ENCODE measurements at places on chromosomes 6 and 20. TPM values are rescaled to one million over a fixed set of nuclear protein-coding genes. Genes with fewer than 3 reads are reported as not detected.
A peak's percentile ranks its signal among the peaks of the same experiment; 100 is the strongest.

SLC22A2 gene
- not detected for total RNA-seq

- no peaks in the 10 kb centered on the region for H3K4me1 ChIP-seq
- DNase-seq = no peak
Measured at GRCh38 chr6:79372757-79373156, 138.3 kb upstream of the HMGN3 start.

GRCh38 chr6:69072796-69073195 lies 437.7 kb downstream of the ADGRB3 start:
- no peak overlapping the region for H3K27ac ChIP-seq
- H3K4me3 ChIP-seq = no peak overlapping the region
- DNase-seq = no peak
- no peaks in the 10 kb centered on the region for H3K4me1 ChIP-seq
- H3K27me3 ChIP-seq = no peaks in the 10 kb centered on the region

CHRNA4 gene
- total RNA-seq = not detected

- H3K27ac ChIP-seq = no peak overlapping the region
- no peak overlapping the region for H3K4me3 ChIP-seq
- no peaks in the 10 kb centered on the region for H3K4me1 ChIP-seq
- DNase-seq = no peak
- no peaks in the 10 kb centered on the region for H3K36me3 ChIP-seq
- H3K27me3 ChIP-seq = peaks cover 3% of the 10 kb centered on the region
Measured at GRCh38 chr6:168708984-168709383, 268.0 kb downstream of the SMOC2 start.

DNA sequence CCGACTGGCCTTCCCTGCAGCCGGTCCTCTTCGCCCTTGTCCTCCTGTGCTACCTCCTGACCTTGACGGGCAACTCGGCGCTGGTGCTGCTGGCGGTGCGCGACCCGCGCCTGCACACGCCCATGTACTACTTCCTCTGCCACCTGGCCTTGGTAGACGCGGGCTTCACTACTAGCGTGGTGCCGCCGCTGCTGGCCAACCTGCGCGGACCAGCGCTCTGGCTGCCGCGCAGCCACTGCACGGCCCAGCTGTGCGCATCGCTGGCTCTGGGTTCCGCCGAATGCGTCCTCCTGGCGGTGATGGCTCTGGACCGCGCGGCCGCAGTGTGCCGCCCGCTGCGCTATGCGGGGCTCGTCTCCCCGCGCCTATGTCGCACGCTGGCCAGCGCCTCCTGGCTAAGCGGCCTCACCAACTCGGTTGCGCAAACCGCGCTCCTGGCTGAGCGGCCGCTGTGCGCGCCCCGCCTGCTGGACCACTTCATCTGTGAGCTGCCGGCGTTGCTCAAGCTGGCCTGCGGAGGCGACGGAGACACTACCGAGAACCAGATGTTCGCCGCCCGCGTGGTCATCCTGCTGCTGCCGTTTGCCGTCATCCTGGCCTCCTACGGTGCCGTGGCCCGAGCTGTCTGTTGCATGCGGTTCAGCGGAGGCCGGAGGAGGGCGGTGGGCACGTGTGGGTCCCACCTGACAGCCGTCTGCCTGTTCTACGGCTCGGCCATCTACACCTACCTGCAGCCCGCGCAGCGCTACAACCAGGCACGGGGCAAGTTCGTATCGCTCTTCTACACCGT lies 6.1 kb downstream of the UBD start:
- H3K27me3 ChIP-seq = peaks cover 56% of the 10 kb centered on the region
- peaks cover 17% of the 10 kb centered on the region for H3K4me1 ChIP-seq
- H3K4me3 ChIP-seq = peak overlapping the region; percentile 56
- peak overlapping the region; percentile 74 for H3K27ac ChIP-seq
- no peaks in the 10 kb centered on the region for H3K36me3 ChIP-seq

DNA sequence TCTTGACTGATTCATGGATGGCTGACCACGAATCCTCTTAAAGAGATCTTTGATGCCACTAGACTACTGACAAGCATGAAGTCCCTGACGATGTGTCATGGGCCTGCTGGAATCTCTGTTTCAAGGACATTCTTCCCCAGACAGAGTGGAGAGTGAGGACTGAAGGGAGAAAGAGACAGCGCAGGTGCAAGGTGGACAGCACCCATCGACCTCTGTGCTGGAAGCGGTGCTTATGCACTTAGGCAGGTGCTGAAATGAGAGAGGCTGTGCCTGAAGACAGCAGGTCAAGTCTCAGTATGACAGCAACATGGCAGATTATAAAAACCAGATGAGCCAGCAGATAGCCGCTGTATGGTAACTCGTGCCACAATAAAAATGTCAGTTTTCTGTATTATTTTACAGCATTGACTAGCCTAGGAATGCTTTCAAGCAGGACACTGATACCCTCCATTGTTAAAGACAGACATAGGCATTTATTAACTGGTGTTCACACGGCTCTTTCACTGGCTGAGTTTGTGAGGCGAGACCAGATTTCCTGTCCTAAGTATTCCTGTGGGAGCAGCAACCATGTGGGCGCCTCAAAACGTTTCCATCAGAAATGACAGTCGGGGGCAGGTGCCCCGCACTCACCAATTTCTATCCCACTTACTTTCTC lies 47.5 kb downstream of the FOXC1 start:
- no peak overlapping the region for H3K4me3 ChIP-seq
- no peaks in the 10 kb centered on the region for H3K36me3 ChIP-seq
- H3K27me3 ChIP-seq = no peaks in the 10 kb centered on the region
- no peaks in the 10 kb centered on the region for H3K4me1 ChIP-seq

DNA sequence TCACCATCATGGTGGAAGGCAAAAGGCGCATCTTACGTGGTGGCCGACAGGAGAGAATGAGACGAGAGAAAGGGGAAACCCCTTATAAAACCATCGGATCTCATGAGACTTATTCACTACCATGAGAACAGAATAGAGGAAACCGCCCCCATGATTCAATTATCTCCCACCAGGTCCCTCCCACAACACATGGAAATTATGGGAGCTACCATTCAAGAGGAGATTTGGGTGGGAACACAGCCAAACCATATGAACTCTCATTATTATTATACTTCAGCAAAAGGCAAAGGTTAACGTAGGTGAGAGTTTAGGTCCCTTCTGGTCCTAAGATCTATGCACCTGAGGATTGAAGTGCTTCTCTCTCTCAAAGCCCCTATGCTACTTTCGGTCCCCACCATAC lies 2.4 kb upstream of the PFDN4 start:
- peak; percentile 44 for DNase-seq
- peaks cover 5% of the 10 kb centered on the region for H3K36me3 ChIP-seq
- no peak overlapping the region for H3K4me3 ChIP-seq
- H3K4me1 ChIP-seq = peaks cover 31% of the 10 kb centered on the region
- peak overlapping the region; percentile 1 for H3K27ac ChIP-seq

LAMP5 gene
- not detected for total RNA-seq

GRCh38 chr6:42692137-42692911 lies 30.1 kb downstream of the PRPH2 start:
- H3K4me3 ChIP-seq = no peak overlapping the region
- peak; percentile 26 for DNase-seq
- H3K4me1 ChIP-seq = peaks cover 23% of the 10 kb centered on the region
- H3K27me3 ChIP-seq = no peaks in the 10 kb centered on the region
- H3K36me3 ChIP-seq = peaks cover 33% of the 10 kb centered on the region

DNA sequence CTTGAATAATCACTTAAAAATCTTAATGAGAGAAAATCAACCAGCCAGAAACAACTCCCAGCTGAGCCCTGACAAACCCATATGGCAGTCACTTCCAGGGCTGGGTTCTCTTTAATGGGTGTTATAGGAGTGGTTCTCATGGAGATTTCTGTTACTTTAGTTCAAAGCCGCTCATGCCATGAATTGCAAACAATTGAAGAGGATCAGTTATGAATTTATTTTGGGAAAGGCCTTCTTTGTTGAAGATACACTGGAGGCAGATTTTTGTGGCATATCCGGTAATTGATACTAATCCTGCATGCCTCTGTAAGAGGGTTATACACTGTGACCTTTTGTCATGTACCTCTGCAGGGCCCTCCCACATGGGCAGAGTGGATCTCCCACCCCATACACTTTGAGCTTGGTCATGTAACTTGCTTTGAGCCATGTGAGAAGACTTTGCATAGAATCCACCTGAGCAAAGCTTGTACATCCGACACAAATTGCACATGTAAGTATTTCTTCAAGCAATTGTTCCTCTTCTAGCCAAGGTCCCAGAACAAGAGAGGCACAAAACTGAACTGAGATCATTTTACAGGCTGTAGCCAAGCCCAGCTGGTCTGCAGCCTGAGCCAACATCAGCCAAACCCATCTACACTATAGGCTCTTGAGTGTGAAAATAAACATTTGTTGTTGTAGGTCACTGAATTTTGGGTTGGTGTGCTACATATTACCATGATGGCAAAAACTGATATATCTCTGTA lies 492.3 kb downstream of the PREX1 start:
- DNase-seq = no peak
- H3K4me1 ChIP-seq = no peaks in the 10 kb centered on the region
- H3K4me3 ChIP-seq = no peak overlapping the region
- no peaks in the 10 kb centered on the region for H3K36me3 ChIP-seq

DNA sequence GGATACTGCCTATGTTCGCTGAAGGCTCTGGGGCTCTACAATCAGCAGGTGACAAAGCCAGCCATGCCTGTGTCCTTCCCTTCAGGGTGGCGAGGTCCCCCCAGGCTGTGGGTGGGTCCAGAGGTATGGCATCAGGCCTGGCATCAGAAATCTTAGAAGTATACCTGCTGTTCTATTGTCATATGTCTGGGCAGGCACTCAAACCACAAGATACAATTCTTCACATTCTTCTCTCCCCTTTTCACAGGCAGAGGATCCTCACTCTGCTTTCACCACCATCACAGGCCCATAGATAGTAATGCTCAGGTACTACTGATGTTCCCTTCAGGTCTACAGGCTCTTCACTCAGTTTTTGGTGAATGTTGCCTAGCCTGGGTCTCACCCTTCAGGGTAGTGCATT lies 1180.0 kb upstream of the CITED2 start:
- H3K27ac ChIP-seq = no peak overlapping the region
- H3K36me3 ChIP-seq = no peaks in the 10 kb centered on the region
- no peak for DNase-seq
- H3K4me3 ChIP-seq = no peak overlapping the region
- peaks cover 2% of the 10 kb centered on the region for H3K27me3 ChIP-seq

OPN5 gene
- not detected for total RNA-seq

GRCh38 chr6:130132286-130132701 lies 90.5 kb downstream of the SAMD3 start:
- peak; percentile 72 for DNase-seq
- H3K4me3 ChIP-seq = peak overlapping the region; percentile 49
- peaks cover 11% of the 10 kb centered on the region for H3K36me3 ChIP-seq
- peak overlapping the region; percentile 91 for H3K27ac ChIP-seq
- no peaks in the 10 kb centered on the region for H3K27me3 ChIP-seq

RGS17 gene
- total RNA-seq = not detected

STK35 gene
- total RNA-seq = 20.9 TPM

BTBD9 gene
- 8.2 TPM for total RNA-seq

- H3K36me3 ChIP-seq = no peaks in the 10 kb centered on the region
- no peak overlapping the region for H3K4me3 ChIP-seq
- DNase-seq = no peak
- H3K27ac ChIP-seq = no peak overlapping the region
- H3K27me3 ChIP-seq = no peaks in the 10 kb centered on the region
- no peaks in the 10 kb centered on the region for H3K4me1 ChIP-seq
Measured at GRCh38 chr6:85169189-85169588, 280.7 kb upstream of the NT5E start.

B3GAT2 gene
- total RNA-seq = not detected

- H3K27ac ChIP-seq = no peak overlapping the region
- no peaks in the 10 kb centered on the region for H3K27me3 ChIP-seq
- no peaks in the 10 kb centered on the region for H3K36me3 ChIP-seq
Measured at GRCh38 chr6:44727651-44728630, 340.4 kb downstream of the CDC5L start.

NKAIN4 gene
- not detected for total RNA-seq

DNA sequence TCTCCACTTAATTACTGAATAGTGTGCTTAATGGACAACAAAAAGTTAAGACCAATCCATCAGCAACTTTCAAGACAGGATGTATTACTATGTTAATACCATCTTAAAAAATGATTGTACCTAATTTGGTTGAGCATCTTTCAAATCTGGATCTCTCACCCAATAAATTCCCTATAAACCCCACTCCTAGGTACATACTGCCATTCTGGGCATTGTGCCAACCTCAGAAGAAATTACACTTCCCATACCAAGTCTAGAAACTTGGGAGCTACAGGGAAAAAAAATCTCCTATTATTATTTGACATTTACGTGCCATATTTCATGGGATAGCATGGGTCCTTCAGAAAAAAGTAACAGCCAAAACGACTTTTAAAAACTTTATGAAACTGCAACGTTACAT lies 5.1 kb downstream of the SYNCRIP start:
- H3K4me3 ChIP-seq = no peak overlapping the region
- no peaks in the 10 kb centered on the region for H3K27me3 ChIP-seq
- H3K27ac ChIP-seq = peak overlapping the region; percentile 29
- peaks cover 86% of the 10 kb centered on the region for H3K36me3 ChIP-seq
- DNase-seq = no peak
- H3K4me1 ChIP-seq = peaks cover 62% of the 10 kb centered on the region

- peaks cover 8% of the 10 kb centered on the region for H3K4me1 ChIP-seq
- no peaks in the 10 kb centered on the region for H3K27me3 ChIP-seq
- no peak for DNase-seq
- peaks cover 5% of the 10 kb centered on the region for H3K36me3 ChIP-seq
Measured at GRCh38 chr6:16547587-16547986, 213.7 kb downstream of the ATXN1 start.

GRCh38 chr6:11702500-11703130 lies 76.0 kb downstream of the ADTRP start:
- peaks cover 1% of the 10 kb centered on the region for H3K36me3 ChIP-seq
- H3K27me3 ChIP-seq = no peaks in the 10 kb centered on the region
- H3K4me1 ChIP-seq = peaks cover 42% of the 10 kb centered on the region

DNA sequence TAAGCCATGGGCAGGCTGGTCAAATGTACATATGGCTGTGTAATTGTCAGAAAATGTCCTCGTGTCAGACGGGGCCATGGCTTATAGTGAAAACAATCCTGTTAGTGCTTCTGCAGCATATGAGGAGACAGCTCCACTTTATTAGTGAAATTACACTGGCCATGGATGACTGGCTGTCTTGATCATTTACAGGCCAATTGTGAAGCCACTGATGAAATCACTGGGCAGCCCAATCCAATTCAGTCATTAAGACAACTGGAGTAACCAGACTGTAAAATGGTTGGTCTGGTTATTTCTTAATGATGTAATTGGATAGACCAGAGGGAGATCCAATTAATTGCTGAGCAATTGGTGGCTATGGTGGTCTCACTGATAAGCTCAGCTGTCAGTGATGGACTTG lies 749.5 kb downstream of the KIF16B start:
- no peaks in the 10 kb centered on the region for H3K27me3 ChIP-seq
- DNase-seq = no peak
- no peaks in the 10 kb centered on the region for H3K36me3 ChIP-seq

DNA sequence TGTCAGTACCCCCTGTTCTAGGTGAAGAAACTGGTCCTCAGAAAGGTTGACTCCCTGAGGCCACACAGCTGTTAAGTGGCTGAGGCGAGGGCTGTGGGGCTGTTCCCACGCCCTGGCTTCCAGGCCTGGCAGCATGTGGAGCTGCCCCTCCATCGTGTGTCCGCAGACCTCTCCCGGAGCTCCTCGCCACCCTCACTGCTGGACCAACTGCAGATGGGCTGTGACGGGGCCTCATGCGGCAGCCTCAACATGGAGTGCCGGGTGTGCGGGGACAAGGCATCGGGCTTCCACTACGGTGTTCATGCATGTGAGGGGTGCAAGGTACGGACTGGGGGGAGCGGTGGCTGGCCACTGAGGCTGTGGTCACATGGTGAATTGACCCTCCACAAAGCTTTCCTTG lies 32.2 kb upstream of the FANCE start:
- DNase-seq = no peak
- no peaks in the 10 kb centered on the region for H3K27me3 ChIP-seq
- H3K4me1 ChIP-seq = peaks cover 25% of the 10 kb centered on the region
- peaks cover 24% of the 10 kb centered on the region for H3K36me3 ChIP-seq
- H3K27ac ChIP-seq = no peak overlapping the region
- H3K4me3 ChIP-seq = no peak overlapping the region

RBBP8NL gene
- not detected for total RNA-seq
